ENCODE measurements at places on chromosomes 2 and 18. TPM values are rescaled to one million over a fixed set of nuclear protein-coding genes. Genes with fewer than 3 reads are reported as not detected.

GRCh38 chr2:169286624-169287231 lies 75.6 kb downstream of the LRP2 start:
- no peak for DNase-seq

DNA sequence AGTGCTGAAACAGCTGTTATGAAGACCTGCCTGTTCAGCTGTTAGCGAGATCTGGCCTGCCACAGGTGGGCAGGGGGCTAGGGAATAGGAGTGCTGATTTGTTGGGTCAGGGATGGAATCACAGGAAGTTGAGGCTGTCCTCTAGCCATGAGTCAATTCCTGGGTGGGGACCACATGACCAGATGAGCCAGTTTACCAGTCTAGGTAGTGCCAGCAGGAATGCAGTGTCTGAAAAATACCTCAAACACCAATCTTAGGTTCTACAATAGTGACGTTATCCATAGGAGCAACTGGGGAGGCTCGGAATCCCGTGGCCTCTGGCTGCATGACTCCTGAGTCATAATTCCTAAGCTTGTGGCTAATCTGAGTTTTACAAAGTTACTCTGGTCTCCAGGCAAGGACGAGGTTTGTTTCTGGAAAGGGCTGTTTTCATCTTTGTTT lies 44.9 kb downstream of the DYSF start:
- peak; percentile 97 for DNase-seq

DNA sequence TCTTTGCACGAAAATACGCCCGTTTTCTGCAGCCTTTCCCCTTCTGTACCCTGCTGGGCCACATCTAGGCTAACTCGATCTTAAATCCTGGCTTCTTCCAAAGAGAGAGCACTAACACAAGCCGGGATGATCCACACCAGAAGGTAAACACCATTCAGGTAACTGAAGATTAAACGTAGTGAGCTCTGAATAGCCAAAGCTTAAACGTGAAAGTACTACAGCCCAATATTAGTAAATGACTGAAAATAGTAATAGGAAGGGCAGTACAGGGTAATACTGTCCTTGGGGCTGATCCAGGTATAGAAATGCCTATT lies 422 bp upstream of the MRPL53 start:
- no peak for DNase-seq

The FN1 gene
- total RNA-seq, result 4,728 TPM
